ENCODE measurements at places on chromosomes 5 and 9.

DNA sequence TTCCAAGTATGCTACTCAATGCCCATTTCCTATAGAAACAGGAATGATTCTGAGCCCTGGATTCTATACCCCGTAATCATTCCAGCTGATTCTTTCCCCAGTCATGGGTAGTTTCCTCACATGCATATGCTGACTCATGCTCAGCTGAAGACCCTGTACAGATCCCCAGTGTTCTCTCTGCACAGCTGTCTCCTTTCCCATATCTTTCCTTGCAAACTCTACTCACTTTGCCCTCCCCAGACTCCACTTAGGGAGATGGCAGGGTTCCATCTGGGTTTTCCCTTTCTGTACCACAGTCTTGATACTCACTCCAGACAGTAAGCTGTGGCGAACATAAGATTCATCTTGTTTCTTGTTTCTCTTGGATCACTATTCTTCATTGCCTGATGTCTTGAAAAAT lies 357.6 kb downstream of the RAB3C start:
- DNase-seq = no peak

DNA sequence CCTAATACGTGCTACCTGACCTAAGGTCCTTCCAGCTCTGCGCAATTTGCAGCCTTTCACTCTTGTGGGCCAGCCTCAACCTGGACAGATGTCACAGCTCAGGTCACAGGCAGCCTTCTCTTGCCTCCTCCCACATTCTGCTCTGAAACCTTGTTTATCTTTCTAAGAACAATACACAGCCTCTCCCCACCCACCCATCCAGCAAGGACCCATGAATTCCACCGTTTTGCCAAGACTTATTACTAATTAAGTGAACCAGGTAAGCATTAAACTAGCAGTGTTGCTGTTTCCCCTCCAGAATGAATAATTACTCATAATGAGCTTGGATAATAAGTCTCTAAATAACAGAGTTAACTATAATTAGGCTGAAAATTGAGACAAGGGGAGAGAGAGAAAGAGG lies 11.0 kb downstream of the FABP6 start:
- DNase-seq = no peak

GRCh38 chr5:124963236-124963919 lies 216.9 kb upstream of the ZNF608 start:
- peak; percentile 68 for DNase-seq

DNA sequence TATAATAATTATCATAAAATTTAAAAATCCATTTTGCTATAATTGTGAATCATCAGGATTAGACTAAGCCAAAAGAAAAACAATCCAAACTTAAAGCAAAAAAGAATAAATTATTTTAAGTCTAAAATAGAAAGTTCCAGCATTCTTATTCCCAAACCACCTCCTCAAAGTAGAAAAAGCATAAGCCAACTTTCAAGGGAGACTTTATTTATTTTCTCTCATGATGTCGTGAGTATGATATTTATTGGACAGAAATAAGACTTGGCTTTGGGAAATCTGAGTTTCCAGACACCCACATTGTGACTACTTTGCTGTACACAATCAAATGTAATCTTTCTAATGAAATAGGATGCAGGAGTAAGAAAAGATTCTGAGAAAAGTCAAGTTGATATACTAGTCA lies 372.1 kb downstream of the MTRR start:
- no peak for DNase-seq

GRCh38 chr5:39108987-39109386 lies 34.8 kb upstream of the RICTOR start:
- DNase-seq = no peak

- no peak for DNase-seq
These were observed 274.9 kb downstream of the NR3C1 start for GRCh38 chr5:143128412-143129071.

DNA sequence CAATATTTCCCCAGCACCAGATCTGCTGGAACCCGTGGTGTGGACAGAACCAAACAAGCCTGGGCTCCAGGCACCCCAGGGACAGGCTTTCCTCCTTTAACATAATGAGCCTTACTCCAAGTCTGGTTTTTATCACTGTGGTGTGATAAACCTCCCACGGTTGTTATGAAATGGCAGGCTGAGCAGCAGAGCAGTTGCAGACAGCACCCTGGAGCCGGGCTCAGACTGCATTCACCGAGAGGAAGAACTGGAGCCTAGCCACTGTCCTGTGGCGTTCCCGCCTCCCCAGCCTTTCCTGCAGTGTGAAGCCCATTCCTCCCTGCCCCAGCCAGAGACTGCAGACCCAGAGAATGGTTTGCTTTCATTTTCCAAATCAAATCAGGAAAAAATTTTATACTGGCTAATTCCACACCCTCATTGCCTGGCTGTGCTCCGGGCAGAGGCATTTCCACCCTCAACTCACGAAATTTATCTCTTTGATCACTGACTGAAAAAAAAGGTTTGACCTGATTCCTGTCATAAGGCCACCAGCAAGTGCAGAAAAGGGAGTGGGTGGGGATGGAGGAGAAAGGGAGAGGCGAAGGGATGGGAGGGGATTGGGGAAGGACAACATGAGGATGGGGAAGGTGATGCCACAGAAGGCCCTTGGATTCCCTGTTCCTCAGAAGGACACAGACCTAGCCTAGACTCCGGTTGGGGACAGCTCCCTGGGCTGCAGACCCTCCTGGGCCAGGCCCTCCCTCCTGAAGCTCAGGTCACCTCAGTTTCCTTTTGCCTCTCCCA lies 18.9 kb downstream of the IPPK start:
- DNase-seq = no peak

DNA sequence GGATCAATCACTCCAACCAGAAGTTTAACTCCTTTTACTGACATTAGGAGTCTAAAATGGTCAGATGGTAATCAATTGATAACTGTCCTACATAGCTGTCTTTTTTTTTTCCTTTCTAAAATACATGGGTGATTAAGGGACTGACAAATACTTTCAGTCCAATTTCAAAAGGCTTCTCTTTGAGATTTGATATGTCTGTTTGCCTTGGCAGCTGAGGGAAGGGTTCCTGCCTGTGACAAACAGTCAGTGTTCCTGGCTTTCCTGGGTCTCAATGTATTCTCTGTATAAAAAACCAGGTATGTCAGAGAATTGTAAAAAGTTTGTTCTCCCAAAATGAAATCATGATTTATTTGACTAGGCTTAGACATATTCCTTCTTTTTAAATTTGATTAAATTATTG lies 84.5 kb downstream of the MEGF10 start:
- DNase-seq = no peak

DNA sequence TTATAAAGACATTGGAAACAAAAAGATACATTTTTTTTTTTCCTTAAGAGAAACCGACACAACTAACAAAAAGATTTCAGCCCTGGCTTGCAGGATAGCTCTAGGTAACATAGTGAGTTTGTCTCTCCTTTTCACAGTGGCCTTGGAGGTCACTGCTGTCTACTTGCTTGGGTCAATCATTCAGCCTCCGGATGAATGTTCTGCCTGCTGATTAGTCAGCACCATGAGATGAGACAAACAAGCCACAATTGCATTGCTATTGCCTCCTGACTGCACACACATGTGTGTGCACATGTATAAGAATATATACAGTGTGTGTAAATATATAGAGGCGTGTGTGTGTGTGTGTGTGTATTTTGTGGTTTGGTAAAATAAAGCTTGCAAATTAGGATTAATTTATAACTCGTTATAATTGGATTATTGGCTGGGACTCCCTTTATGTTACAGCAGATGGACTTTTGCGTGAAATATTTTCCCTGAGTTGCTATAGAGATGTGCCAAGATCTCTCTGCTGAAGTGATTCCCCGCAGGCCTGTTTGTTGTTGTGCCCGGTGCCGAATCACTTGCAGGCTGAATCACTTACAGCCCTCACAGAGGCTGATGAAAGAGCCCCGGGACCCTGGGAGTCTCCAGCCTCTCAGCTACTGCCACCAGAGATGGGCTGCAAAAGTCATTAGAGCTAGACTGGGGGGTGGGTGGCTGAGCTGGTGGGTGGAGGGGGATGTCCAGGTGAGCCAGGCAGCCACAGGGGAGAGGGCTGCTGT lies 161.2 kb downstream of the FGF18 start:
- DNase-seq = peak; percentile 28

DNA sequence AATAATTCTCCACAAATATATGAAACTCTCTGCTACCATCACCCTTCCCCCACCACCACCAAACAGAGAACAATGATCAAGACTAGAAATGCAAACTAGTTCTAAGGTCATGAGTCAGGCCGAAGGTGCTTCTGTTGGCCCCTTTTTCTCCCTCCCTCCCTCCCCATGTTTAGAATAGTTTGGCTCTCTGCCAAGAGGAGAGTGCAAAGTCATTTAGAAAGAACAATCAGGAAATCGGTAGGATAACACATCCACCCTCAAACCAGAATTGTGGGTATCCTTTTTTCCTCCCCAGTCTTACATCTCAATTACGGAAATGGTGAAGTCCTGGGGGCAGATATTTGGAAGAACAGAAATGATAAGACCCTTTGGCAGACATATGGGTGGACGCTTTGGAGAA lies 170.1 kb downstream of the SLF1 start:
- DNase-seq = no peak

GRCh38 chr5:128334010-128334716 lies 203.9 kb downstream of the FBN2 start:
- no peak for DNase-seq

GRCh38 chr5:74072646-74073045 lies 446.6 kb downstream of the ARHGEF28 start:
- no peak for DNase-seq

GRCh38 chr5:122164831-122165558 lies 35.6 kb downstream of the ZNF474 start:
- DNase-seq = no peak

DNA sequence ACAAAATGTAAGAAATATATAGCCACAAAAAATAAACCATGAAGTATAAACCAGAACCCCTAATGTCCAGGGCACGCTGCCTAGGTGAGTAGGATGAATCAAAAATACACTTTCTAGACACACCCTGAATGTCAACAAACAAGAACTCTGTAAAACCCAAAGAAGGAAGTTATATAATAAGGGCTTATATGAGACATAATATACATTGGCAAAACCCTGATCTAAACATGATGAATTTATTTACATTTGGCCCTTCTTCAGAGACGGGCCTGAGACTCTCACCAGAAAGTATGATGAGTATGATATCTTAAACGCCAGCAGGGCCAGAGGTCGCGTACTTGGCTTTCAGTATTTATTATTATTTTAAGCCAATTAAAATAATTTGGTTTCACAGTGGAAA lies 125.1 kb upstream of the FST start:
- DNase-seq = no peak

DNA sequence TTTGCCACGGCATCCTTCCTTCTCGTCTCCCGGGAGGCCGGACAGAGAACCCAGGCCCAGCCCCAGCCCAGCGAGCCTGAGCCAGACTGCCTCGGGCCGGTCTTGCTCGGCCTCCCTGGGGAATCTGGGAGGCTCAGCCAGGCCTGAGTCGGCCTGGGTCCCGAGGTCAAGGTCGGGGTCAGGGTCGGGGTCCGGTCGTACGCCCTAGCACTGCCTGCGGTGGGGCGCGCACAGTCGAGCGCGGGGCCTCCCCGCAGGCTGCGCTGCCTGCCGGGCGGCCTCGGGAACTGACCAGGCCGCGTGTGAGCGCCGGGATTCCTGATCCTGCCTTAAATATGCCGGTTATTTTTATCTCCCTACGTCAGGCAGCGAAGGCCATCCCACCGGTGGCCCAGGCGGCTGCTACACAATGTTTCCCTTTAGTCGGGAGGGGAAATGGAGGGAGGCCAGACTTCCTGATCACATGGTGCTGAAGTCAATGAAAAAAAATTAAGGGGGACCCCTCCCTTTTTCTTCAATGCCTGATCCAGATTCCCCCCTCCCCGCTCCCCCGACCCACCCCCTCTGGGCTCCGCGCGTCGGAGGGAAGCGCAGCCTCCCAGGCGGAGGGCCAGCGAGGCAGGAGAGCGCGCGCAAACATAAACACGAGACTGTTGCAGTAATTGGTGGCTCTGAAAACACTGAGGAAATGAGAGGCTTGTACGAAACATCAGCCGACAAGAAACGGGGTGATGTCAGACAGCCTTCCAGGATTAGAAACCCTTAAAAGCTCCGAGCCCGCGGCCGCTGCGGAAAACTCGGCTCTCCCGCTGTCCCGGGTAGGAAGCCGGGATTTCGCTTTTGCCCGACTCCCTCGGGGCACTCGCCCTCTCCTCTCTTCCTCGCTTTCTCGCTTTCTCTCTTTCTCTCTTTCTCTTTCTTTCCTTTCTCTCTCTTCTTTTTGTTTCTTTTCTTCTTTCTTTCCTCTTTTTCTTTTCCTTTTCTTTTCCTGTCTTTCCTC lies 148.2 kb upstream of the KLF4 start:
- peak; percentile 95 for DNase-seq

DNA sequence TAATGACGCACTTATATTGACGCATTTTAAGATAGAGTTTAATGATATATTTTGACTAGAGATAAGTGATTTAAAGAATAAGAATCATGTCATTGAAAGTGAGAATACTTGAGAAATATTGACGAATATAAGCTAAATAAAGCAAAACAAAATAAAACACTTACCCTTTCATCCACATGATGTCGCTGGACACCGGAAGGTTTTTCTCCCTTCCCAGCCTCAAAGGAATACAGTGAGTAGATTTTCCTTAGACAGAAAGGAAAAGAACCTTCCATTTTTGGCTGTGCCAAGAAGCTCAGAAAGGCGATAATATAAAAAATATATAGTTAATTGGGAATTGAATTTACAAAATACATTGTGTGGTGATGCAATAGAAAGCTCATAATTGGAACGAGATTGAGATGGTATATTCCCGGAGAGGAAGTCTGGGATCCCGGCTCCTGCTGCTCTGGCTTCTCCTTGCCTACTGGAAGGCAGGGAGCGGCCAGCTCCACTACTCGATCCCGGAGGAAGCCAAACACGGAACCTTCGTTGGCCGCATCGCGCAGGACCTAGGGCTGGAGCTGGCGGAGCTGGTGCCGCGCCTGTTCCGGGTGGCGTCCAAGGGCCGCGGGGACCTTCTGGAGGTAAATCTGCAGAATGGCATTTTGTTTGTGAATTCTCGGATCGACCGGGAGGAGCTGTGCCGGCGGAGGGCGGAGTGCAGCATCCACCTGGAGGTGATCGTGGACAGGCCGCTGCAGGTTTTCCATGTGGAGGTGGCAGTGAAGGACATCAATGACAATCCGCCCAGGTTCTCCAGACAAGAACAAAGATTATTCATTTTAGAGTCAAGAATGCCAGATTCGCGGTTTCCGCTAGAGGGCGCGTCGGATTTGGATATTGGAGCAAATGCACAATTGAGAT lies at the start of gene PCDHA5:
Gene PCDHA5 (plus strand): TSS at position 239 of the 906 bp plus-strand sequence.
- no peak for DNase-seq

GRCh38 chr9:93575796-93576257 lies 557 bp upstream of the PHF2 start:
- DNase-seq = peak; percentile 50

DNA sequence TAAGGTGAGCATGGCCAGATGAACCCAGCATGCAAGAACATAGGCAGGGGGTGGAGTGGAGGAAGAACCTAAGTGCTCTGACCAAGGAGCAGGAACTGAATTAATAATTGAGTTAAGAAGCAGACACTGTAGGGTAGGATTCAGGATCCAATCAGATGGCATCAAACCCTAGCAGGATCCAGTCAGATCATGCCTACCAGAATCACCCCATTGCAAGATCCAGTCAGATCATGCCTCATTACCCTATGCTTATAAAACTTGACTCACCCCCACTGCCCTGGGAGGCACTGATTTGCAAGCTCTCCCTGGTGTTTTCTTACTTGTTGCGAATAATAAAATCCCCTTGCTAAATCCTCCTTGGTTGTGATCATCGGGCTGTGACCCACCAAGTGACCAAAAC lies 19.7 kb downstream of the TUSC1 start:
- DNase-seq = no peak
